ENCODE measurements at places on chromosomes 7 and 10. TPM values are rescaled to one million over a fixed set of nuclear protein-coding genes. Genes with fewer than 3 reads are reported as not detected.
A peak's percentile ranks its signal among the peaks of the same experiment; 100 is the strongest.

DNA sequence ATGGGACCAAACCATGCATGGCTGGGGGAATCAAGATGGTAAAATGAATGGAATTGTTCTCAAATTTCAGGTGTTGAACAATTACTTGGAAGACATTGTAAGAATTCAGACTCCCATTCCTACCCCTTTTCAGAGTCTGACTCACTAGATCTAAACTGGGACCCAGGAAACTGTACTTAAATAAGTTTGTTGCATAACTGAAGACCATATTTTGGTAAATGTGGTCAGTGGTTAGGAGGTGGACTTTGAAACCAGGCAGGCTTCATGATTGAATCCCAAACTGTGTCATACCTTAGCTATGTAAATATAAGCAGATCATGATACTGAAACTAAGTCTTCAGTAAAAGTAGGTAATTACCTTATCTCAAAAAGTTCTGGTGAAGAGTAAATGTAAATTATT is 41.7 kb downstream of the ZWINT start:
- DNase-seq: no peak

DNA sequence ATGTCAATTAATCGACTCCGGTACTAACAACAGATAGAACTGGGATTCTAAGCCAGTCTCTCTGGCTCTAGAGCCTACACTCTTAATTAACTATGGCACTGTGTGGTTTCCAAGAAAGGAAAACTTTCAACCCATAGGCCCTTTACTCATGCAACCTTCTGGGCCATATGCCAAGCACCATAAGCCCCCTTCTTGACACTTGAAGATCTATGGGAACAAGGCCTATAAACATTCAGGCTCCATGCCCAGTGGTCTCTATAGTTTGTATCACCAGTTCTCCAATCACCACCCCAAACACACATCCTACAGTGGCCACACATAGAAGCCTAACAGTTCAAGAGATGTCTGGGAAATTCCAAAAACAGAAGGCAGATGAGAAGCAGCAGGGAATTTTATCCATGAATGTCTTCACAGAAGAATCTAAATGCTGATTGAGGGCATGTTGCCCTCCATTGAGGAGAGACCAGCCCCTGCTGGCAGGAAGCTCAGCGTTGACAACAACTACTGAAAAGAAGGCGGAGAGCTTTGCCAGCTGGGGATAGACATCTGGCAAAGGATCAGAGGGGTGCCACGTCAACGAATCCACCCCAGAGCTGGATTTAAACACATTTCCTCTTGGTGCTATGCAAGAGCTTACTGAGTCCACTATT is 64.4 kb downstream of the GRM3 start:
- peak; percentile 72 for DNase-seq

DNA sequence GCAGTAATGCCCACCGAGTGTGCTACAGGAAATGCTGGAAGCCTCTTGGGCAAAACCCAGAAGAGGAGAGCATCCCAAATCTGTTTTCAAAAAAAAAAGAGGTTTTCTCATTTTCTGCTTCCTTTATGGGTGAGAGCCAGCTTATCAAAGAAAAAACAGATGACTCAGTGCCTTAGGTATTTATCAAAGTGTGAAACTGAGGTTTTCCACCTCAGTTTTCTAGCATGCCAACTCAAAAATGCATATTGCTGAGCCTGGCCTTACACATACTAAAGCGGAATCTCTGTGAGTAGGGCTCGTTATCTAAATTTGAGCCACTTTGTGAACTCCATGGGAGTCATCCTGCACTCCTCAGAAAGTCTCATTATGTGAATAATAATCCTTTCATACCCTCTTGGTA is 705.1 kb downstream of the SUGCT start:
- DNase-seq: no peak

ELMO1 gene
- total RNA-seq: 253 TPM

GRCh38 chr7:45636733-45637132 is 62.6 kb downstream of the ADCY1 start:
- no peak for DNase-seq

DNA sequence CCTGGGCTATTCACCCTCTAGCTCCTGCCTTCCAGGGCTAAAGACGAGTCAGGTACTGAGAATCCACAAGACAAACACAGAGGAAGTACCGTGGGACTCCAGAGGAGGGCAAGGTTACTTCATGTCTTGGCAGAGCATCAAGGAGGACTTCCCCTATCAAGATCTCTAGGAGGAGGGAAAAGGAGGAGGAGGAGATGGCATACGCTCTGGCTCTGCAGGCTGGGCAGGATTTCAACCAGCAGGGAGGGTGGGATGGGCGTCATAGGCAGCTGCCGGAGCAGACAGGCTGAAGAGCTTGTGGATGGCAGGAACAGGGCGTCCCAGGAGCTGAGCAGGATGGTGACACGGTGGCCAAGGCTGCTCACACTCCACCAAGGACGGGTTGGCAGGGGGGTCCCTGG is 21.3 kb downstream of the MDH2 start:
- DNase-seq: peak; percentile 43

ZC3HAV1L gene
- 2.8 TPM for total RNA-seq

- no peak for DNase-seq
Measured at GRCh38 chr10:112658900-112659638, 212.1 kb downstream of the VTI1A start.

DNA sequence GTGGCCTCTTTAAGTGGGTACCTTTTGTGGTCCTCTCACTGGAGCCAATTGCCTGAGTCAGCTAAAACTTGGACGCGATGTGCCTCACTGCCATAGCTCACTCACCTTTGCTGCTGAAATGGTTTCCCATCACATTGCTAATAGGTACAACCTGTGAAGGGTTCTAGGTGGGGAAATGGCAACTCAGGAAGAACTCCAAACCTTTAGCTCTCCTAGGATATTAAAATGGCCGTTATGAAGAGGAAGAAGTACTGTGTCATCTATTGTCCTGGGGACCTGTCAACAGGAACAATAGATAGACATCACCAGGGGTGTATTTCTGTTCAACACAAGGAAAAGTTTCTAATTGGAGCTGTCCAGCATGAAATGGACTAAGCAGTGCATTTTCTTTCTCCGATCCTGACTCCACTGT is 1.2 kb upstream of the ZNF655 start:
- DNase-seq: no peak

- DNase-seq: no peak
Measured at GRCh38 chr10:3395041-3395440, 222.5 kb upstream of the PITRM1 start.

Measured in dorsolateral prefrontal cortex (tissue), 122 donors.